Activated CD4-positive, alpha-beta T cell treated with anti-CD3 and anti-CD28 coated beads, Interleukin-2, amount 50 U/mL, for 1 hour (primary cell): ENCODE measurements at places on chromosomes 11 and 22.

DNA sequence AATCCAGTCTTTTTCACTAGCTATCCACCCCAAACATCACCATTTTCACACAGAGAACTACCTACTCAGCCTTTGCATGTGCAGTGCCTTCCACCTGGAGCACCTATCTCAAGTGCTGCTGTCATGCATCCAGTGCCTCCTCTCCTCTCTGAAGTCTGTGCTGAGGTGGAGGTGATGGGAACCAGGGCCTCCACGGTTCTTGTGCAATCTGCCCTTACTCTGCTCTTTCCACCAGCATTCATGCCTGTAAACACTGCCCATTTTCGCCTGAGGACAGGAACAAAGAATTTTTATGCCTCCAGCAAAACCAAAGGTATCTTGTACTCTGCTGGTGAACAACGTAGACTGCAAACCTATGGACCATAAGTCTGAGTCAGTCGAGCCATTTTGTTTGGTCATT lies 27.0 kb downstream of the PITPNB start:
- no peak for DNase-seq

GRCh38 chr11:86551288-86552092 lies 120.9 kb downstream of the ME3 start:
- DNase-seq: no peak

DNA sequence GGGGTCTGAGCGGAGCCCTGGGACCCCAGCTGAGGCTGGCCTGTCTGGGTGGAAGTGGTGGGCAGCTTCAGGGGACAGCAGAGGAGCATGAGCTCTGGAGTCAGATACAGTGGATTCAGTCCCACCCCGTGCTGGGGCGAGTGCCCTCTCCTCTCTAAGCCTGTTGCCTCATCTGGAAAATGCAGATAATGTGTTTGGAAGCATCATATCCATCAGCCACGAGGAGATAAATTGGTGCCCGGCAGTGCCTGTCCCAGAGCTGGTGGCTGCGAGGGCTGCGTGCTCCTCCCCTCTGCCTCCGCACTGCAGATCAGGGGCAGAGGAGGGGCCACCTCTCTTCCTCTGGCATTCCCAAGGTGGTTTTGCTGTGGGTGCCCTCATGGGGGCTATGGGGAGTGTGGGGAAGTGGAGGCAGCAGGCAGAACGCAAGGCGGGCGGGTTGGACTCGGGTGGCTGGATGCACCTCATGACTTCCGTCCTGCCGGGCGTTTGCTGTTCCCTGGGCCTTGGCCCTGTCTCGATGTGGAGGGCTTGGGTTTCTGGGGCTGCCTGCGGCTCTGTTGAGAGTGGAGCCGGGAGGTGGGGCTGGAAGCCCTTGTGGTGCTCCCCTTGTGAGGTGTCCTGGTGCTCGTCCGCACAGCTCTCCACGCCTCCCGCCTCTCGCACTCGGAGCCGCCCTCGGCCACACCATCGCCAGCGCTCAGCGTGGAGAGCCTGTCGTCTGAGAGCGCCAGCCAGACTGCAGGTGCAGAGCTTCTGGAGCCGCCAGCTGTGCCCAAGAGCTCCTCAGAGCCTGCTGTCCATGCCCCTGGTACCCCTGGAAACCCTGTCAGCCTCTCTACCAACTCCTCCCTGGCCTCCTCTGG lies 20.9 kb downstream of the MICALL1 start:
- no peak for DNase-seq

DNA sequence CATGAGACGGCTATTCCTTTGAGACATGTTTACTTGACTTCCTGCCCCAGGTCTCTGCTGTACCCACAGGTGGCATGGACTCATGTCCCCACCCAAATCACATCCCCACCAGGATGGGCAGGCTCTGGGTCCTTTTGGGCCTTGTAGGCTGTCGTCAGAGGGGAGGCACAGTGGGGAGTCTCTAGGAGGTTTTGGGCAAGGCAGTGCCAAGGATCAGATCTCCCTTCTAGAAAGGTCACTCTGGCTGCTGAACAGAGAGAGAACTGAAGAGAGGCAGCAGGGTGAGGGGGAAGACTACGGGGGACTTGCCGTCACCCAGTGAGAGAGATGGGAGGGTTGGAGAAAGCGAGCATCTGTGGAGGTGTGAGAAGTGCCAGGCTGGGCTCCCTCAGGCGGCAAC lies 4.6 kb upstream of the KCNQ1OT1 start:
- no peak for DNase-seq

GRCh38 chr11:2139123-2139521 lies at the start of gene IGF2:
Gene IGF2, minus strand, starts transcription at chr11:2139389. Its CDS starts 3,866 bp downstream, at chr11:2135523.
- no peak for DNase-seq

DNA sequence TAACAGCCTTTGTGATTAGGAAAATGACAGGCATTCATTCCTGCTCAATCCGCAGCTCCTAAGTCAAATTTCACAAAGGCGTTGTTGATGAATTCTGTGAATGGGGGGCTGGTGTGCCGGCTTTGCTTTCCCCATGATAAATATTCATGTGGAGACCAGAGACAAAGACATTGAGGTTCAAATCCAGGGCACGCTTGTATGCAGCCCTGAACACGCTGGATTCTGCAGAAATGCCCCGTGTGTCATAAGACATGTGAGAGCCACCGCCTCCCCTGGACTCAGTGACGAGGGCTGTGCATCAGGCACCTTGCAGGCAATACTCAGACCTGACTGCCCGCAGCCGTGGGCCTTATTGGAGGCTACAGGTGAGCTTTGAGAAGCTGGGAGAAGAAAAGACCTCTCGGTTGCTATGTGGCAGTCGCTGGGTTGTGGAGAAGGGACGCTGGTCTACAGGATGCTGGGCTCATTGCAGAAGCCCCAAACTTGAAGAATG lies 906.2 kb downstream of the BRD1 start:
- no peak for DNase-seq
